Activated CD8-positive, alpha-beta memory T cell treated with anti-CD3 and anti-CD28 coated beads for 24 hours (primary cell): ENCODE measurements at places on chromosomes 5 and 9.
A peak's percentile ranks its signal among the peaks of the same experiment; 100 is the strongest.

- no peak for DNase-seq
Observed at GRCh38 chr9:125089331-125089730, 54.0 kb downstream of the SCAI start.

- DNase-seq: no peak
Observed at GRCh38 chr5:91206103-91206502, 177.0 kb downstream of the ARRDC3 start.

DNA sequence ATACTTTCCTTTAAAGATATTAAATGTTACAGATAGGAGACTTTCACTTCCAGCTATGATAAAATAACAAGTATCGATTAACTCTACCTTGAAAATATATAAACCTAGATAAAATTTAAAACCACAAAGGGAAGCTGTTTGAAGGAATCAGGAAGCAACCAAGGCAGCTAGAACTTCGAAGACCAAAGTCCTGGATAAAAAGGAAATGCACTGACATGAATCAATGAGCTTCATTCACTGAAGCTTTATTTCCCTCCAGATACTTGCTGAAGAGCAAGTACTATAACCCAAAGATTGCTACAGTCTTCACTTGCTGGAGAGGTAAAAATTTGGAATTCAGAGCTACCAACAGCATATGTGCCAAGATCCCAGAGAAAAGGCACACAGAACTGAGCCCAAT lies 144.1 kb downstream of the PIK3R1 start:
- no peak for DNase-seq

DNA sequence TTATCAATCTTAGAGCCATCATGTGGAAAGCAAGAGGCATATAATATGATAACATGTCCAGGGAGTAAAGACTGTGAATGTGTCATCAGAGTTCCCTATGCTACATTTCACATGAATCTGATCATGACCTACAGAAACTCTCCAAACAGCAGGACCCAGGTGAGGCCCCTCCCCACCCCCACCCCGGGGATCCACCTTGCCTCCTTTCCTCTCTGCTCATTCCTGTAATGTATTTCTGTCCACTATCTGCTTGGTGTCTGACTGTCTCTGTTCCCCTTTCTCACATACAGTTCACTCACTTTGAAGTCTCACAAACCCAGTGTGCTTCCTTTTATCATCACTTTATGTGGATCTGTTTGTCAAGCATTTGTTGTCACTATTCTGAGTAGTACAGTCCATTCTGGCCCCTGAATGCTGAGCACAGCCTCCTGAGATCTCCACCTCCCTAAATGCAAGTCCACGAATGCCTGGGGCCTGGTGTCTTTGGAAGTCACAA lies 76.4 kb upstream of the SMARCA2 start:
- no peak for DNase-seq

DNA sequence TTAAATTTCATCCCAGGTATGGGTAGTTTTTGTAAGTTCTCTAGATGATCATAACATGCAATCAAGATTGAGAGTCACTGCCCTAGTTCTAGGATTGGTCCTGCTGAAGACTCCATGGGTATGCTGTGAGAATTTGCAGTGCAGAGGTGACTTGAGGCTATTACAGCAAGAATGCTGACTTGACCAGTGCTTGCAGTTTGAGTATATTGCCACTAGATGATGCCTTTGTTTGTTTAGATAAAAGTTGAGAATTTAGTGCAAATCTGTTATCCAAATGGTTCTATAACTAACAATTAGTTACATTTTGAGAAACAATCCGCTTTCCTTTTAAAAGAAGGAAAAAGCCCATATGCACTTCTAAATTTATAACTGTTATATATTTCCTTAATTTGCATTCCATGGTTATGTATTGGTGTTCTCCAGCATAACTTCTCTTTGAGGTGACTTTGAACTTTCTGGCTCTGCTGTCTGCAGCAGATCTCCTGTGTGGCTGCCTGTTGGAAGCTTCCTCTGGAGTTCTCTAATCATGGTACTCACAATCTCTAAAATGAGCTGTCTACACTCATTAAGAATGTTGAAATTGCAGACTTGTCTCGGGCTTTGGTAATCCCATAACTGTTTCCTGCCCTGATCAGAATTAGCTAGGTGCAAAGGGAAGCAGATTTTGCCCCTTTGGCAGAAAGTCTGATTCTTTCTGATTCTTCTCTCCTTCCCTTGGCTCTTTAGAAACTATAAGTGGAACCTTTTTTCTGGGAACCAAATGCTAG lies 24.9 kb downstream of the MELK start:
- DNase-seq: no peak

DNA sequence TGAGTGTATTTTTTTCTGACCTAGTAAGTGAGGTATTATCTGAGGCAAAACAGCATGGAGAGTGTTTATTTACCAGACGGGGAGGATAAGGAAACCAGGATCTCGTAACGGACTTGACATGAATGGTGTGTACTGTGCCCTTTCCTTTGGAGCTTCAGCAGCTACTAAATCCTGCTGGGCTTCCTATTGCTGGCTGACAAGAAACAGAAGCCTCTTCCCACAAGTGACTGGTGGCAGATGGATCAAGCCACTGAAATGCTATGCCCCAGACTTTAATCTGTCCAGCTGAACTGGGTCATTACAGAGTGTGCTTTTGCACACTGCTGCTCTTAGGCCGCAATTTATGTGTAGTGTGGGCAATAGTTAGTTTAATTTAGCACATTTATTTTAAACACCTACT lies 162.7 kb upstream of the MRPS30 start:
- no peak for DNase-seq

DNA sequence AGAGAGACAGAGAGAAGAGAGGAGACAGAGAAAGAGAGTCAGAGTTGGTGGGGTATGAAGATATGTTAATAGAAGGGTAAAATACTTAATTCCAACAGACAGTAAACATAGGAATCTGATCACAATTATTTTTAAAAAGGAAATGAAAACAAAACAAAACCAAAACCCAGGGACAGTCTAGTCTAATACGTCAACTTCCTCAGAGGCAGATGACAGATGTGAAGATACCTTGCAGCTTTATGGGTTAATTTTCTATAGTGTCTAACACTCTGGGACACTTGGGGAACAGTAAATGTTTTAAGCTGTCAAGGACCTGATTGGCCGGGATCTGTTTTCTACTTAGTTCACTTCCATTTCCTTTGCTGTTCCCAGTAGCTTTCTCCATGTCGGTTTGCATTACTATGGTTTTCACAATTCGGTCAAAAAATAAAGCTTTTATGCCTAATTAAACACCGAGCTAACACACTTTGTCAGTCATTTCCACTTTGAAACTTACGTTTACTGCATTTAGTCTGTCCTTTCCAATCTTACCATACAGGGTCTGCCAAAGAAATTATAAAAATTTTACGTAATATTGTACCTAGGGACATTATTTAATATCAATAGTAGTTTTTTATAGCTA lies 216.5 kb downstream of the MCTP1 start:
- DNase-seq: no peak

DNA sequence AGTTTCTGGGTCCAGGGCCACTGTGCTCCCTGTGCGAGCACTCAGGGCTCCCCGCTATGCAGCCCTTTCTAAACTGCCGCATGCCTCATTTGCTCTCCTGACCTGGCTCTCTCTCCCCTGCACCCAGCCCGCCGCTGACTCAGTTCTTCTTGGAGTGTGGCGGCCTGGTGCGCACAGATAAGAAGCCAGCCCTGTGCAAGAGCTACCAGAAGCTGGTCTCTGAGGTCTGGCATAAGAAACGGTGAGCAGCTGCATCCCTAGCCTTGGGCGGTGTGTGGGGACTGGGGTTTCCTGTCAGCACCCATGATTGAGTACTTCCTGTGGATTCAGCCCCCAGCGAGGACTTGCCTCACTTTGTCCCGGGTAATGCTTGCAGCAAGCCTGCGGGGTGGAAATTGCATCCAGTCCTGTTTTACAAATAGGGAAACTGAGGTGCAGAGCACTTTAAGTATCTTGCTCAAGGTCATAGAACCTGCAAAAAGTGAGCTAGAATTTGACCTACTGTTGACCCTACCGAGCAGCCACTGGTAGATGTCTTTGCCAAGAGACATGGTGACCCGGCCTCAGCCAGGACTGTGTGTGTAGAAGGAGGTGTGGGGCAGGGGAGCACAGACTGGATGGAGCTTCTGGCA lies 27.9 kb downstream of the USP20 start:
- DNase-seq: peak; percentile 80
